ENCODE measurements at places on chromosomes 16 and 17.

GRCh38 chr17:5819396-5819795 is 235.1 kb upstream of the NLRP1 start:
- no peak for DNase-seq

- no peak for DNase-seq
Measured at GRCh38 chr17:6711081-6711674, 2.0 kb downstream of the SLC13A5 start.

DNA sequence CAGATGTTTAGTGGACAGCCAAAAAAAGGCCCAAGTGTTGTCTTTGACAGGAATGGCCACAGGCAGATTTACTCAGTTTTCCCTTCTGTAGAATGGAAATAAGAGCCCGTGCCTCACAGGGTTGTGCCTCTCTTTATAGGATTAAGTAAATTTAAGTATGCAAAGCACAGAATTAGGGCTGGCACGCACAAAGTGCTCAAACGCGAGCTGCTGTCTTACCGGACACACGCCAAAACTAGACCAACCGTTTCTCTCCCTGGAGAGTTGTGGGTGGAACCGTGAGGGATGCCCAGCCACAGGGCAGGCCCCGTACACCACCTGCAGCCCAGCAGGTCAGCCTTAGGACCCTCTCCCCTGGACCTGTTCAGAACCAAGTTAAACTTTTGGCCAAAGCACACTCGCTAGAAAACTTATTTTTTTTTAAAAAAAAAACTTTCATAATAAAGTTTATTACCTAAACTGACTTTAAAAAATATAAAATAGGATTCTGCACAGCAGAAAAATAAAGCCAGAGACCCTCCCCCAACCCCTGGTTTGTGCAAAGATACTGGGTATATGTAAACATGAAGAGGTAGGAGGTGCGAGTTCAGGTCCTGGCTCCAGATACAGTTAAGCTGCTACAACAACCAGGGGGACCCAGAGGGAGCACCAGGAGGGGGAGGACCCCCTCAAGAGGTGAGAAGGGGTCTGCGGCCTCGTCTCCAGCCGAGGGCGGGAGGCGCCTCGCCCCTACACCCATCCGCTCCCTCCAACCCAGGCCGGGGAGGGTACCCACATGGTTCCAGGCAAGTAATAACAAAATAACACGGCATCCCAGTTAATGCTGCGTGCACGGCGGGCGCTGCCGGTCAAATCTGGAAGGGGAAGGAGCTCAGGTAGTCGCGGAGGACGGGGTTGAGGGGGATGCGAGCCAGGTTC is 1.8 kb downstream of the SOCS1 start:
- DNase-seq = peak; percentile 39

GRCh38 chr17:8060274-8060673 is 21.4 kb downstream of the ALOX15B start:
- peak; percentile 61 for DNase-seq

- no peak for DNase-seq
Measured at GRCh38 chr17:1709971-1710806, at the start of gene TLCD2. TSS of gene TLCD2 (minus strand) at chr17:1710377. CDS start at chr17:1710242, 135 bp downstream.

GRCh38 chr16:15996432-15997109 is 47.2 kb downstream of the ABCC1 start:
- DNase-seq = no peak

DNA sequence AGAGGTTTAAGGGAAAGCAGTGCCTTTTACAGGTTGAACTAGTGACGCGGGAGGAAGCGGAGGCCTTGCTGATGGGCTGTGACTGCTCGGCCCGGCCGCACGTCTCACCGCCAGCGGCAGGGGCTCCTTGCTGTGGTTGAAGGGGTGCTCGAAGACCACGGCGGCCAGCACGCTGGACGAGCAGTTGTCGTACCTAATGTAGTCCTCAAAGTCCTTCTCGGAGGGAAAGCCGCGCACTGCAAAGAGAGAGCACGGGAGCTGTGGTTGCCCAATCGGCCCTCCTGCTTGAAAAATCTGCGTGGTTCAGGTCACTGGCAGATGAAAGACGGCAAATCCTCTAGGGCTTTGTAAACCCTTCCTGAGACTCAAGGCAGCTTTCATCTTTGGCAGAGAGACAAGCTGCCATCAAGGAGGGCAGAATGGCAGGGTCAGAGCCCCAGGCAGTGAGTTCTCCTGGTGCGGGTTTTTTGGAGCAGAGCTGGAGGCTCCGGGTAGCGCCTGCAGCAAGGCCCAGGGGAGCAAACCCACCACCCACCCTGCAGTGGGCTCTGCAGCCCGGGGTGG is 16.1 kb downstream of the ABCA3 start:
- DNase-seq = no peak

DNA sequence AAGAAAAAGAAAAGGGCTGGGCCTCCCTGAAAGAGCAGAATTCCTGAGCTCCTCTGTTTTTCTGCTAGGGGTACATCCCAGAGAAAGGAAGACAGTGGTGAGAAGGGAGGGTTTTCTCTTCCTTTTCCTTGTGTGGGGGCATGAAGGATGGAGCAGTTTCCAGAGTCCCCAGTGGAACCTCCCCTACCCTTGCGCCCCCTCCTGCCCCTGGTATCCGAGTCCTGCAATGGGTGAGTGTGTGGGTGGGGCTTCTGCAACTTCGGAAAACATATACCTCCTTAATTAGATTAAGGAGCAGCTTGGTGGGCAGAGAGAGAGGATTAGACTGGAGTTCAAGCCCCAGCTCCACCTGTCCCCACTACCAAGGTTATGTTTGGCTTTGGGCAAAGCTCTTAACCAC is 5.4 kb upstream of the GIP start:
- DNase-seq = no peak

GRCh38 chr17:681316-681715 is 33.3 kb downstream of the VPS53 start:
- DNase-seq = no peak

GRCh38 chr16:68719993-68720489 is 17.1 kb upstream of the CDH1 start:
- DNase-seq = no peak

DNA sequence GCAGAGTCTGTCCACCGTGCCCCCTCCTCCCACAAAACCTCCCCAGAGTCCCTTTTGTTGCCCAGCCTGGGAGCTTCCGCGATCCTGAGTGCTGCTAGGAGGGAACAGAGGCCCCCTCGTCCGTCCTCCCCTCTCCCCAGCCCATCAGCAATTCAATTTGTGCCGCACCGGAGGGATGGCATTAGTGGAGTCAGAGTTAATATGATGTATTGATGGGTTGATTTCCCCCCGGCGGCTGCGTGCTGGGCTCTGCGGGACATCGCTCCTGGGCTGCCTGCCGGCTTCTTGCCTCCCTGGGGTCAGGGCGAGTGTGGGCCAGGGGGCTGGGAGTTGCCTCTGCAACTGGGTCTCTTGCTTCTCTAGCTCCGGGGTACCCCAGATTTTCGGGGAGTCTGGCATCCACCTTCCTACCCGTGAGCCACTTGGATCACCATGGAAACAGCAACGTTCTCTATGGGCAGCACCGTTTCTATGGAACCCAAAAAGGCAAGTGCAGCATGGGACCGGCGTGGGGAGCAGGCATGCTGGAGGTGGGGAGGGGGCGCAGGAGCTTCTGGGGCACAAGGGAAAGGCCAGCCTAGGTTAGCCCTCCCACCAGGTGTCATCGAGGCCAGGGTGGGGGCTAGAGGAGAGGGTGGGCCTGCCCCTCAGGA is 42.9 kb downstream of the BAHCC1 start:
- DNase-seq = no peak

- no peak for DNase-seq
Measured at GRCh38 chr16:55830658-55831294, 2.1 kb downstream of the CES1 start.

- no peak for DNase-seq
Measured at GRCh38 chr17:80387071-80387470, 27.9 kb upstream of the ENDOV start.

DNA sequence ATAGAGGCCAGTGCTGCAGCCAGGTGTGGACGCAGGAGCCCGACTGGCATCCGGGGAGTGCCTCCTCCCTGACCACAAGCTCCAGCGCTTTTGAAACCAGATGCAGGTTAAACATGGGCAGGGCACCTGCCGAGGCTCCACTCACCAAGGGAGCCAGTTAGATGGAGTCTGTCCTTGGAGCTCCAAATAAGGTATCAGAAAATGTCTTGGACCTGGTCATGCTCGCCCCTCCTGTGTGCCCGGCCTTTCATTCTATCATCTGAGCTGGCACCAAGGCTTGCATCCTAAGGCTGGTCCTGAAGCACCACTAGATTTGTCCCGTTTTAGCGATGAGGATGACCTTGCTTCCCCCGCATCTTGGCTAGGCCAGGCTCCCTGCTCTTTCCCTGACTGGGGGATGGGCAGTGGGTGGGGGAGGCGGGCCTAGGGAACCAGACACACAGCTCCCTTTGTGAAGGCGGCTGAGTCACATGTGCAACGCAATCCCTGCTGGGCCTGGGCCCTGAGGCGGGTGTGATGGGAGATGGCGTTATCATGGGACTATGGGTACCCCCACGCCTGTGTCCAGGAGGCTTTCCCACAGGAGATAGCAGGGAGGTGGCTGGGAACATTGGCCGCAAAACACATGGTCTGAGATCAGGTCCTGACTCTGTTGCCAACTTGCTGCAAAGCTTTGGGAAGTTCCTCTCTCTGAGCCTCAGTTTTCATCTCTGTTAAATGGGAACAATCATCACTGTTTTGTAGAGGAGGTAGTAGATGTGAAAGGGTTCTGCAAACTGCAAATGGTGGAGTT is 5.0 kb upstream of the ADGRG1 start:
- DNase-seq = no peak

- DNase-seq = no peak
Measured at GRCh38 chr17:61770043-61770442, 93.3 kb downstream of the BRIP1 start.

- DNase-seq = peak; percentile 92
Measured at GRCh38 chr17:81512562-81513371, at the start of gene ACTG1. TSS of gene ACTG1 (minus strand) at chr17:81512799. CDS start at chr17:81512354, 445 bp downstream.

DNA sequence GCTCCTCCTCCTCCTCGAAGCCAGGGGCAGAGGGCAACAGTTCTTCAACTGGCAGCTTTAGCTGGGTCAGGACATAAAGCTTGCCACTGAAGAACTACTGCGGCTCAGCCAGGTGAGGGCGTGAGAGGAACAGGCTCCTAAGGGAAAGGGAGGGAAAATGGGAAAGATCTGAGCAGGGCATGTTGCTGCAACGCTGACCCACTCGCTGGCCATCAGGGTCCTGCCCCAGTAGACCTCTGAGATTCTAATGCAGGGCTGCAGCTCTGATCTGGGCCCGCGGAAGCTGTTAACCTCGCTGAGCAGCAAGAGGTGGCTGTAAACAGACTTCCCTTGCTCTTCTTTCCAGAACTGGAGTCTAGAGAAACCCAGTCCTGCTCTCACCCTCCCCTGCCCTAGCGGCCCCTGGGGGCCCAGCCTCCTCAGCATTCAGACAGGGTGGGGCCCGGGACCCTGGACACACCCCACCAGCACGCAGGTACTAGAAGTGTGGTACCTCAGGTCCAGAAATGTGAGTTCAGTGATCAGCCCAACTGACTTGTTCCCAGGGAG is 3.8 kb upstream of the TLCD2 start:
- no peak for DNase-seq

- no peak for DNase-seq
Measured at GRCh38 chr16:78918805-78919305, 681.7 kb downstream of the MAF start.

- DNase-seq = no peak
Measured at GRCh38 chr16:14056970-14057369, 14.1 kb upstream of the MRTFB start.

DNA sequence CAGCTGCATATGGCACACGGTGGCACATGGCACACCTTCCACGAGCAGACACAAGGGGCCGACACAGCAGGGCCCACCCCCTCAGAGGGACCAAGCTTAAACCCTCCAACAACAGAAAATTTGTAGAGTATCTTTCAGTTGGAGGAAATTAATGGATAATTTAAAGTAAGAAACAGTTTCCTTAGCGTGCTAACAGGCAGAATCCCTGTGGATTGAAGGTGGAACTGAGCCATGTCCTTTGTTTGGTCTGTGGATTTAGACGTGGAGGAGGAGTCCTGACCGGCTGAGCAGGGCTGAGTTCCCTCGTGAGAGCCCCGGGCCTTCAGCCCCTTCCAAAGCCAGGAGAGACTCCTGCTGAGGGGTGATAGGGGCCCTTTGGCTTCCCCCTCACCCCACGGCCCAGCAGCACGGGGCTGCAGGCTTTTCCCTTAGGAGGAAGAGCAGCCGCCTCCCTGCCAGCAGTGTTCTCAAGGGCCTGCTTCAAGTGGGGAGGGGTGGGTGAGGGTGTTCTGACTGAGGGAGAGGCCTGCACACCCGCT is 1.4 kb upstream of the CYB561 start:
- DNase-seq = no peak

All from activated CD4-positive, alpha-beta memory T cell treated with anti-CD3 and anti-CD28 coated beads, Interleukin-2, amount 10 ng/mL, durations not matched to agents 7 days and 5 days (primary cell).